ENCODE measurements at places on chromosomes 11 and 22. TPM values are rescaled to one million over a fixed set of nuclear protein-coding genes. Genes with fewer than 3 reads are reported as not detected.
A peak's percentile ranks its signal among the peaks of the same experiment; 100 is the strongest.

The FREY1 gene
- 1.9 TPM for total RNA-seq

The PVALB gene
- not detected for total RNA-seq

The UPK3A gene
- total RNA-seq, result not detected

The HEPHL1 gene
- total RNA-seq, result not detected

The CNGA4 gene
- 1.0 TPM for total RNA-seq

The UQCC3 gene
- total RNA-seq, result 12.6 TPM

GRCh38 chr11:61545921-61546320, 35.0 kb downstream of the SYT7 start:
- DNase-seq, result peak; percentile 70

- no peak for DNase-seq
These were observed 10.0 kb upstream of the ZNRF3 start for GRCh38 chr22:28873183-28873963.

DNA sequence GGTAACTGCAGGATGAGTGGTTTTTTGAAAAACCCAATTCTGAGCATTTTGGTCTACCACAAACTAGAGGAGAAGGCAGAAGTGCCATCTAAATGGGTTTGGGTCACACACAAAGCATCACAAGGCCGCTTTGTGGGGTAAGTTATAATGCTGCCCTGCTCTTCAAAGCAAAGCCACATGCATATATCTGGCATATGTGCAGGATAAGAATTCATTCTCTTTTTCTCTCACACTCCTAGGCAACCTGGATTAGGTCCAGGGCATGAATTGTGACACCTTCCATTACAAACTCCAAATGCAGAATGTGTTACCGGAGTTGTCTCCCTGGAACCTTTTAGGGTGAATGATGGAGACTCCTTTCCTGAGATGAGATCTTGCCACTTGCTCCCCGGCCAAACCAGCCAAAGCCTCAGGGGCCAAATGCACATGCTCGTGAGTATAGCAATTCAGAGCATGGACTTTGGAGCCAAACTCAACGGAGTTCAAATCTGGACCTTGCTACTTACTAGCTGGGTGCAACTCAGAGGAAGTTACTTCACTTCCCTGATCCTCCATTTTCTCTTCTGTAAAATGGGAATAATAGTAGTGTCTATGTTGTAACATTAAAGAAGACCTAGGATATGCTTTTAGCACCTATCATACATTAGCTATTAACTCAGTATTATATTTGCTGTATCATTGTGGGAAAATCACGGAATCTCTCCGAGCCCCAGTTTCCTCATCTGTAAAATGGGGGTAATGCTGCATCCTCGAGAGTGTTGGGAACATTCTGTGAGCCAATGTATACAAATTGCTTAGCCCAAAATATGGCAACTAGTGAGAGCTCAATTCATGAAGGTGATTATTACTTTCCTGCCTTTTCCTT, 96.6 kb downstream of the COMMD9 start:
- DNase-seq, result no peak

GRCh38 chr11:73478737-73479347, 102.6 kb downstream of the RELT start:
- DNase-seq, result no peak

DNA sequence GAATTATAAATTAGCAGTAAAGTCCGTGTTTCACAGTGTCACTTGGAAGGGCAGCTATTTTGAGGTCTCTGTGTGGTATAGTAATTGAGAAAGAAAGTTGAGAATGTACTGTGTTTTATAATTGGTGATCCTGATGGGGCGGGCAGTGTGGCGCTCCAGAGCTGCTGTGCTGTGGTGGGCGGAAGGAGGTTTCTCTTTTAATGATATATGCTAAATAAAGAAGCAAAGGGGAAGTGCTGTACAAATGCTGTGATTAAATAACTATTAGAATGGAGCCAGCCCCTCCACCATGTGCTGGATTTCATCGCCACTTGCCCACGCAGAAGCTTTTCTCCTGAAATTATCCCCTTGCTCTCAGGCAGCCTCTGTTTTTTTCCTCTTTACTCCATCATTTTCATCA, 24.6 kb downstream of the ATXN10 start:
- DNase-seq, result no peak

DNA sequence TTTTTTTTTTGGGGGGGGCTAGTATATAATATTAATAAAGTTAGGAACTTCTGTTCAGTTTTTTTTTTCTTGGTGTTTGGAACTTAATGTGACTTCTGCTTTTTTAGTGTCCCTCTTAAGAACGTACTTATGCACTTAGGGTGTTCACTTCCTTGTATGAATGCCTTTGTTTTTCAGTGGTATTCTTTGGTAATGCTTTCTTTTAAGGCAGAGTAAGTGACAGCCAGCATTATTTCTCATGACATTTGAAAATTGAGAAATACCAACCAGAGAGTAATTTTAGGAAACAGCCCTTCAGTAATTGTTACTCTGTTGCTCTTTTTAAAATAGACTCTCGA, 2.4 kb downstream of the GRK3 start:
- no peak for DNase-seq

DNA sequence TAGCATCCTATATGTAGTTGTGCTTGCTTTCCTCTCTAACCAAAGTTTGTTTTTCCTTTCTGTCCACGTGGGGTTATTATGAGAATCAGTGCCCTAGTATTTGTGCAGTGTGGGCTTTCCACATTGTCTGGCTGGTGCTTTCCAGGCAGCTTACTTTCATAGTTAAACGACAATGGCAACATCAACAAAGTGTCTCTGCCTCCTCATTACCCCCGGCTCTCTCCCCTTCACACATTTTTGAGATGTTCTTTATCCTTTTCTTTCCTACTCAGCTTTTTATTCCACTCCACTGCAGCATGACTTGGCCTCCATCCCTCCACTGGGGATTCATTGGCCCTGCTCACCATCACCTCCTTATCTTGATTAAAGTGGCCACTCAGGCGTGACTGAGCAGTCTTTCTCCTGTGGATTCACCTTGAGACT, 19.1 kb downstream of the SPECC1L start:
- DNase-seq, result no peak

- DNase-seq, result no peak
These were observed 100.4 kb upstream of the DDI1 start for GRCh38 chr11:103936059-103936458.

DNA sequence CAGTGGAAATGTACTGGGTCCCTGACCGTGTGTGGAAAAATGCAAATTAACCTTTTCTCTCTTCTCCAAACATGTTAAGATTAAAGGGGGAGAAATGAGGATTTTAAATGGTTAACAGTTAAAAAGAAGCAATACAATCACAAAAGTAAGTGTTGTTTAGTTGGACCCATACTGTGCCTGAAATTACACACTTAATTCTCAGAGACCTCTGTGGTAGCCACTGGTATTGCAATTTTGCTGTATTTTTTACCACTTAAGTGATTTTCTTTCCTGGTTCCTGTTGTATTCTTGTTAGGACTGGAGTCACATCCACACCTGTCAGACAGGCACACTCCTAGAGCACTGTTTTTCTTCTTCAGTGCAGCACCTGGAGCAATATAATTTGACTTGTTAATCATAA, 179.6 kb upstream of the PDGFD start:
- DNase-seq, result no peak

- DNase-seq, result no peak
These were observed 129.0 kb downstream of the ETS1 start for GRCh38 chr11:128458321-128458720.

Data from upper lobe of left lung (tissue), 6 donors.